ENCODE measurements at places on chromosomes 5 and 9.
A peak's percentile ranks its signal among the peaks of the same experiment; 100 is the strongest.

DNA sequence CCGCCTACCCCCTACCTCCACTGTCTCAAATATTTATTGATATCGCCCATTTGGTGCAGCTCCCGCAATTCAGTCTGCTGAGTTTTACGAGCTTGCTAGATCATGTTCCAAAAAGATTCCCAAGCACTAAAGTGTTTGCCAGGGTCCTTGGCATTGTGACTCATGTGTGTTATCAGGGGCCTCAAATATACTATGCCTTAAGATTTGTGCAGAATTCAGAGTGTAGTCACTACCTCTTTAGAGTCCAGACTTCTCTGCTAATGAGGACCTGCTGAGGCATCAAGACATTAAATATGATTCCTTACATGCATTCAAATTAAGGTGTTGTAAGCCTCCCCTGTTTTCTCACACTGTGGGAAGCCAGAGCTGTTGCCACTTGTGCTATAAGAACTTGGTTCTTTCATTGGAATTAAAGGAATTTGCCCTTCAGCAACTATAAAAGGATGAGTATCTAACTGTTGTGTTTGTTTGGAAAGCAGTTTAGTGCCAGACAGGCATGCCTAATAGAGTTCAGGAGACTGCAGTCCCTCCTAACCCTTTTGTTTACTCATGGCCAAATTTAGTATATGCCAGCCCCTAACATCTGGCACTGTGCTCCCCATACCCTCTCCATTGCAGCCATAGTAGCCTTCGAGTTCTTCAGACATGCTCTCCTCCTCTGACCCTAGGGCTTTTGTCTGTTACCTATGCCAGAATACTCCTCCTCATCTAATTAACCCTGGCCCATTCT is 316.4 kb downstream of the NR3C1 start:
- DNase-seq: no peak

GRCh38 chr5:170503990-170504596 is at the start of gene KCNIP1:
KCNIP1 (plus strand) TSS chr5:170504020.
- DNase-seq: no peak

GRCh38 chr9:17130291-17130690 is 4.5 kb upstream of the CNTLN start:
- DNase-seq: no peak

DNA sequence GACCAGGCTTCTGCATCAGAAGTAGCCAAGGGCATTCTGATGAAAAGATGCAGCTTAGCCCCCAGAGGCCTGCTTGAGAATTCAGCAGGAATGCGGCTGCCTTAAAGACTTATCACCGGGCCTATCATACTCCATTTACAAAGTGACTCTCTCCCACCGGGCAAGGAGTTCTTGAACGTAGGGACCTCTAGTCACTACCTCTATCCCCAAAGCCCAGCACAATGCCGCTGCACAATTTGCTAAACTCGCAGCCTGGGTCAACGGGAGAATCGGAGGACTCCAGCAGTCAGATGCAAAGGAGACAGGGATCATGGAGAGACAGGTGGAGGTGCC is 661 bp downstream of the PDCL start:
- DNase-seq: no peak

DNA sequence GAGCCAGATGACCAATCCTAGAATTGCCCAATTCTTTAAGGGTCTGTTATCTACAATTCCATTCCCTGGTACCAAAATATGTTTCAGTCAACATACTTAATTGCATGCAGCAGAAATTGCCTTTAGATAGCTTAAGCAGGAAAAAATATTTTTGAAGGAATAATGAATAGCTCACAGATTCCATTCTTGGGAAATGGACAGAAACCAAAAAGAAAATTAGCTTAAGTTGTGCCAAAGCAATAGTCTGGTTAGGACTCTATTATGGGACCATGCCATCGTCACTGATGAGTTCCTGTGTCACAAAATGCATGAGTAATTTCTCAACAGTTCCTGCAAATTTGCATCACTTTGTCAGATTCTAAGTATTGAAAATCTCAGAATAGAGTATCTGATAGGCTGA is 12.3 kb downstream of the ACTBL2 start:
- no peak for DNase-seq

DNA sequence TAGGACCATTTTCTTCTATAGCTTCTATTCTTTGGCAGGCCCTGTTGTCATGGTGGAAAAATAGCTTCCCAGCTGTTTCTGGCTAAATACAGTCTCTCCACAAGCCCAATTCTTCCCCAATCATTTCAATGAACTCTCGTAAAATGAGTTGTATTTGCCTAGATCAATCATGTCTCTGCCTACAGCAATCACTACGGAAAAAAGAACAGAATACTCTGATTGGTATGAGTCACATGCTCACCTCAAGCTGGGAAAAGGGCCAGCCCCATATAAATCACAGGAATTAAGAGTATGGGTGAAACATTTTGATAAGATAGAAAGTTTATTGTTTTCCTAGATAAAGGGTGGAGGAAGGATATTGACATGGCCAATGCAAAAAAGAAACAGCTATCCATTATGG is 711.4 kb downstream of the EFNA5 start:
- DNase-seq: no peak

DNA sequence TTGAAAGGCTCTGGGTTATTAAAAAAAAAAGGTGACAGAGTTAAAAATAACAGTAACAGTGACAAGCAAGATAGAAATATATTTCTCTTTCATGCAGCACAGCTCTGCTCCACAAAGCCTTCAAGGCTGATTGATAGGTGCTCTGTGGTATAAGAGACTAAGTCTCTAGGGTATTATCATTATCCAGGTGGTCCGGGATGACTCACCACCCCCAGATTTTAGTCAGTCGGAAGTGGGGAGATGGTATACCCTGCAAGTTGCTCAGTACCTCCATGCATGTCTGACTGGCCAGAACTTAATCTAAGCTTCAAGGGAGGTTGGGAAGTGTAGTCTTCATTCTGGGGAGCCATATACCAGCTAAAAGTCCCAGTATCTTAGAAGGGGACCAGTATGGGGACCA is 76.1 kb downstream of the SLC1A3 start:
- no peak for DNase-seq

DNA sequence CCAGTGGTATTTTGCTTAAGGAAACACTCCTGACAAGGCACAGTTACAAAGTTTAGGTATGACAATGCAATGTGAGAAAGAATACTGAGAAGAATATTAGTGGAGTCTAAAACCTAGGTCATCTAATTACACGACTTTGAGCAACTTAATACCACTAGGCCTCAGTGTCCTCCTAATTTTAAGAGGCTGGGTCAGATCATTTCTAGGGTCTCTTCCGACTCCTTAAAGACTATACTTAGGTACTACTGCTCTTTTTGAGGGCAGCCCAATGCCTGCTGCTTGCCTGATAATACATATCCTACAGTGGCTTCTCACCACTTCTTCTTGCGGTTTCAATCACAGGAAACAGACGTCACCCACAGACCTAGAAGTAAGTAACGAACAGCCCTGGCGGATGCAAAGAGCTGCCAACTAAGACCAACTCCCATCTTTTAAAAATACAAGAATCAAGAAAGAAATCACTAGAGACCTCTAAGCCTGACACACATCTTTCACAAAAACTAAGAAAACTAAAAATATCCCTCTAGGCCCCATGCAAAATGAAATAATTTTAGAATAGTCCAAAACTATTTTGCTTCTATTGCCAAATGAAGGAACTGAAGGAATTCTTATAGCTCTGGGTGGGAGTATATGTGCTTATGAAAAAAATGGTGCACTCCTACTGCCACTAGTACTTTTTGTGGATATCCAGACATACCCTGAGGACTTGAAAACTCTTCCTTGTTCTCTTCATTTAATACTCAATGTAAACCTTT is 13.1 kb downstream of the DIAPH1 start:
- no peak for DNase-seq

DNA sequence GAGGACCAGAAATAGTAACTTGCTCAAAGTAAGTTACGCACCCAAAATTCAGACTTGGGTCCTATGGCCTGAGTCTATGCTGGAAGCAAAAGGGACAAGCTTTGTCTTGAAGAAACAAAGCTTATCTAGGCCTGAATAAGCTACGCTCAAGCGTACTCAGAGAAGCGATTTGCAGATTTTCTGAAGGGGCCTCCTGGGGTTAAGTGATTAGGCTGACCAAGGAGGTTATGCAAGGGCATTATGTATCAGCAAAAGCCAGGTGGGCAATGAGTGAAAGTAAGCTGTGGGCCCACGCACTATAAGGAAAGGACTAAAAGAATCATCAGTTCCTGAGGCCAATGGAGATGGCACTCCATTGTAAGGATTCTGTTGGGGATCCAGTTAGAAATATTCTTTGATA is 122.1 kb downstream of the SNX18 start:
- DNase-seq: peak; percentile 16
